Naive B cell (primary cell): ENCODE measurements at places on chromosomes 11 and 22.

GRCh38 chr11:1843098-1843473 lies 4.3 kb downstream of the TNNI2 start:
- no peak for DNase-seq

GRCh38 chr11:12812849-12813248 lies 138.6 kb downstream of the TEAD1 start:
- DNase-seq = no peak

DNA sequence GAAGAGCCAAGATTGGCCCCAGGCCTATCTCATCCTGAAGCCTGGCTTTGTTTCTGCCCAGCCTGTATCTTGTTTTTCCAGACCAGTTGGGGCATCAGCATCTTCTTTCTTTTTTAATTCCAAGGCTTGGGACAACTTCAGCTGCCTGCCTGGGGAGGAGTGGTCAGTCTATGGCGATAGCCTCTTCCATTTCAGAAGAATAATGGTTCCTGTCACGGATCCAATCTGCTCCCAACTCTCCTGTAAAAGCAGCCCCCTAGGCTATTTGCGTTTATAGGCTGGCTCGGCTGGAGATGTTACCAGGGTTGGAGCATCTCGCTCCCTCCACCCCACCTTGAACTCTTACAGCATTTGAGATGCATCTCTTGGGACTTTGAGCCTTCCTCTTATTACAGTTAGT lies 145.2 kb upstream of the CADM1 start:
- no peak for DNase-seq

- no peak for DNase-seq
These were observed 73.6 kb downstream of the MICAL3 start for GRCh38 chr22:17950651-17951214.

DNA sequence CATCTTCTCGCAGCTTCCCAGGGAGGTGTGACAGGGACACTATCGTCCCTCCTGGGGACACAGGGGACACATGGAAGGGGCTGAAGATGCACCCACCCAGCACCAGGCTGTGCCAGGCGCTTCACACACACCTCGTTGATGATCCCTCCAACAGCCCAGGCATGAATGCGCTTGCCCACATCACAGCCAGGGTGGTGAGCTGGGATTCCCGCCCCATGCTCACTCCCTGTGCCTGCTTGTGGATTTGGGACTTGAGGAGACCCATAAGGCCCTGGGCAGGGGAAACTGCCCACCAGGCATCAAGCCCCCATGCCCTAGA lies 57.8 kb downstream of the OTOG start:
- DNase-seq = no peak

DNA sequence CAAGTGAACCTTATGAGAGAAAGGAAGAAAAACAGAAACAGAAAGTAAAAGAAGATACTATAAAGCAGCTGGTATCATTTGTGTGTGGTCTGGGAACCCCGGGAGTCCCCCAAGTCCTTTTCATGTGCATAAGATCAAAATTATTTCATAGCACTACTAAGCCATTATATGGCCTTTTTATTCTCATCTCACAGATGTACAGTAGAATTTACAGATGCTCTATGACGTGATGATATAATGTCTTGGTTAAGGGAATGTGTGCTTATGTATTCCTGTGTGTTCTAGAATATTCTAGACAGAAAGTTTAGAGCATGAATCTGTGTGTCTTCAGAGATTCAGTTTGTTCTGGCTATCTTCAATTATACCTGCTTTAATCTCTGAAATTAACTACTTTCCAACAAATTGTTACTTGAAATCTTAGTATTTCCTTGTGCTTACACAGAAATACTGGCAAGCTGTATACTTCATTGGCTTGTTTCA lies 8.6 kb upstream of the TPP1 start:
- DNase-seq = peak; percentile 50

DNA sequence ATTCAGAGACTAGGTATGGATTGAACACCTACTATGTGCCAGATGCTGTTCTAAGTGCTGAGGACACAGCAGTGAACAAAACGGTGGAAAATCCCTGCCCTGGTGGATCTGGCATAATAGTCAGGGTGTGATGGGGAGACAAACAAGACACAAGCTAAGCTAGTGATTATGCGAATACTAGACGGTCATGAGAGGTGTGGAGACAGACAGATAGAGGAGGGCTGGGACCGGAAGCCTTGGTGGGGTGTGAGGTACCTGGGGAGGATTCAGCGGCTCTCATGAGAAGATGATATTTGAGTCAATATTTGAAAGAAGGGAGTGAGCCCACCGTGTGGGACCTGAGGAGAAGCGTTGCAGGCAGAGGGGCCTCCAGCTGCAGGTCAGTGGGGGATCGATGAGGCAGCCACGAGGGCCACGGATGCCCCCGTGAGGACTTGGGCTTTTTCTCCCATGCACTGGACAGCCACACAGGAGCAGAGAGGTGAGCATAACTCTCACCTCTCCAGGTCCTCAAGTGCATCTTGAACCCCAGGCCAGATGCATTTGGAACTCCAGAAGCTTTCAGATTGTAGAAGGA lies 4.7 kb downstream of the CD5 start:
- DNase-seq = no peak

GRCh38 chr22:27845644-27846043 lies 44.1 kb upstream of the MN1 start:
- DNase-seq = no peak

DNA sequence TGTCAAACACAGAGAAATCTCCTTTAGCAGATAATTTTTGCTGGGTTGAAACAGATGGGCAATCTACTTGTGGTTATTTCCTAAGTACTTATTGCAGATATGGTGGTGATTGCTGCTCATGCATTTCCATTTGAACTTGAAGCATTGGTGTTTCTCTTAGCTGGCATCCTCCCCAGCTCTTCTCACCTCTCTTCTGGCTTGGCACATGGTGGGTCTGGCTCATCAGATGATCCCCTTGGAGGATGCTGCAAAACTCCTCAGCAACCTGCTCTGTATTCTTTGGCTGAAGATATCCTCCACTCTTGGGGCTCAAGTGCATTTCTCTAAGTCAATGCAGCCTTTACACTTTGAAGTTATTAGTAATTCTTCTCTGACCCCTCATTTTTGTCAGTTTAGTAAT lies 87.3 kb upstream of the MYO18B start:
- no peak for DNase-seq

DNA sequence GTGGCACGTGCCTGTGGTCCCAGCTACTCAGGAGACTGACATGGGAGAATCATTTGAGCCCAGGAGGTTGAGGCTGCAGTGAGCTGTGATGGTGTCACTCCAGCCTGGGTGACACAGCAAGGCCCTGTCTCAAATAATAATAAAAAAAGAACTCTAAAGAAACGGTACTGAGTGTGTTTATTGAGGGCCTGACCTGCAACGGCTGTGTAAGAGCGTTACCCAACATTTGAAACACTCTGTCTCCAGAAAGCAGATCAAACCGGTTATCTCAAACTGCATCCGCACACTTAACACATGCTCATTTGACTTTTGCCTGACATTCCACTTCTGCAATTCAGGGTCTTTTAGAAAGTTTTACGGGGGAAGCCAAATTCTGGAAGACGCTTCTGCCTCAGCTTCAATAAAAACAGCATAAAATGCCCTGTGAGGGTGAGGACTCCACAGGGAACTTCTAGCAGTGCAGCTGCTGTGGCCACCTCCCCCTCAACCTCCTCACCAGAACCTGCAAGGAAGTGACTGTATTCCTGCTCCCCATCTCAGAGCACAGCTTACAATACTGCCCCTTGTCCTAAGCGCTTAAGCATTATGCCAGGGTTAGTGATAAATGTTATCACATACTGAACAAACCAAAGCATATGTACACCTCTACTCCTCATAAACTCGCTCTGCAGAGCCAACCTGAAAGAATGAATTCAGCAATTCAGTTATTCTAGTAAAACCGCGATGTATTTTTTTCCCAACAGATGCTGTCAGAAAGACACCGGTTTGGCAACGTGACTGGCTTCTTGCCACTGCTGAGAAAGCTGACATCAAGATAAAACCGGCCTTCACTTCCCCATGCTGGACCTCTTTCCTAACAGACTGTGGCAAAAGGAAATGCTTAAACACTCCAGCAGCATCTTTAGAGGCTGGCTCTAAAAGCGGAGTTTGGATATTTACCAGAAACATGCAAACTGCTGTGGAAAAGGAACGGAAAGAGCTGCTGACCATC lies 52.2 kb downstream of the PRDM10 start:
- DNase-seq = no peak

DNA sequence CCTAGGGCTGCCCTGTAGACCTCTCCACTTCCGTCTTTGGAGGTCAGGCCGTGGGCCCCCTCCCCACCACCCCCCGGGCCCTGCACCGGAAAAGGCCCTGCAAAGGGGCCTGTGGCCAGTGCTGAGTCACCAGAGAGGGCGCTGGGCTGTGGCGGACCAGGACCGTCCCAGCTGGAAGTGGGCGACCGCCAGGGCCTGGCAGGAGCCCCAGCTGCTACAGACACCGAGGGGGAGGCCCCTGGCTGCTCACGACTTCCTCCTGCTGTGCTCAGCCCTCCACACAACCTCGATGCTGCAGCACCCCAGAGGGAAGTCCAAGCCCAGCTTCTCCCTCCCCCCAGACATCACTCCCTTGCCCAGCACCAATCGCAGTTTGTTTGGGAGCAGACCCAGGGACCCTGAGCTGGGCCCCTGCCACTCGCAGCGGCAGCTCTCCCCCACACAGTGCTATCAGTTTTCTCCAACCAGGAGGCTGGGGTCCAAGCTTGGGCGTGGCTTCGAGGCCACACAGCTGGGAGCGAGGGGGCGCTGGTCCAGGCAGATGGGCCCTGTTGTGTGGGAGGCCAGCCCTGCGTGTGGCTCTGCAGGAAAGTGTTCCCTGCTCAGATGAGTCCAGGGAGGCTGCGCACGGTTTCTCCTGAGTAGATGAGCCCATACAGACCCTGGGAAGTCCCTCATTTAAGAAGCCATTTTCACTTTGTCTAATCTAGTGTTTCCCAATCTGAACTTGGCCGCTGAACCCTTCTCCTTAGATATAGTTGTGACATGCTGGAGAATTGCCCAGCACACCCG lies 5.6 kb upstream of the SH3BP1 start:
- DNase-seq = peak; percentile 72

DNA sequence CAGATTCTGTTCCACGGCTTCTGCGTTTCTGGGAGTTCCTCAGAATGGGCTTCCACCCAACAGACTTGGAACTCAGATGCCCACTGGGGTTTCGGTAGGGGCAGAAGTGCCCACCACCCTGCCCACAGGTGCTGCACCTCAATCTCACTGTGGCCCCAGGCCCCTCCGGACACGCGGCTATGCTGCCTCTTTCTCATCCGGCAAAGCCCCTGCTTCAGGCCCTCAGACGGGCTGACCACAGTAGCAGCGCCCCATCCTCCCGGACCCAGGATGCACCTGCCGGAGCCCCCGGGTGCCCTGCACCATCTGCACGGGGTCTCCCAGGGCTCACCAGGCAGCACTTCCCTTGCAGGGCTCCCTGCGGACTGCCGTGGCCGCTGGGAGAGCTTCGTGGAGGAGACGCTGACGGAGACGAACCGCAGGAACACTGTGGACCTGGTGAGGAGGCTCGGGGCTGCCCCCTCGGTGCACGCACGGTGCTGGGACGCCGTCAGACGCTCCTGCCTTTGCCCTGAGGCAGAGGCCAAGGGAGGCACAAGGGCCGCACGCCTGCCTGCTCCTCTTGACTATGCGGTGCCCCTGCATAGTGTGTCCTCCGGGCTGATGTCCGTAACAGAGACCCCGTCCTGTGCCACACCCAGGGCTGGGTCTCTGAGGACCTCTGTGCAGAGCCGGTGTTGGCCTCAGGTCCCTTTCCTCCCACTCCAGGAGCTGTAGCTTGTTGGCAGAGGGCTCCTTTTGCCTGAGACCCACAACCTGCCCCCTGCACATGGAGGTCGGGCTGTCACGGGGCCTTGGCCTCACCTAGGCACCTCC lies 38.6 kb downstream of the SBF1 start:
- DNase-seq = no peak

- DNase-seq = no peak
These were observed at the start of gene SHISA8 for GRCh38 chr22:41915035-41915785. TSS of gene SHISA8 (minus strand) at chr22:41915074. CDS start at chr22:41914667, 407 bp downstream.

DNA sequence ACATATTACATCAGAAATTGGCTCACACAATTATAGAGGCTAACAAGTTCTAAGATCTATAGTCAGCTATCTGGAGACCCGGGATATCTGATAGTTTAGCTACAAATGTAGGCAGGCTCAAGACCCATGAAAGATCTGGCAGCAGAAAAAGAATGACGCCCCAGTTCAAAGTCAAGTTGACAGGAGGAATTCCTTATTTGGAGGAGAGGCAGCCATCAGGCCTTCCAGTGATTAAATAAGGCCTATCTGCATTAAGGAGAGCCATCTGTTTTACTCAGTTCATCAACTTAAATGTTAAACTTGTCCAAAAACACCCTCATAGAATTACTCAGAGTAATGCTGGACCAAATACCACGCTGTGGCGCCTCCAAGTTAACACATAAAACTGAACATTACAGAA lies 1402.6 kb downstream of the FAM181B start:
- DNase-seq = no peak

DNA sequence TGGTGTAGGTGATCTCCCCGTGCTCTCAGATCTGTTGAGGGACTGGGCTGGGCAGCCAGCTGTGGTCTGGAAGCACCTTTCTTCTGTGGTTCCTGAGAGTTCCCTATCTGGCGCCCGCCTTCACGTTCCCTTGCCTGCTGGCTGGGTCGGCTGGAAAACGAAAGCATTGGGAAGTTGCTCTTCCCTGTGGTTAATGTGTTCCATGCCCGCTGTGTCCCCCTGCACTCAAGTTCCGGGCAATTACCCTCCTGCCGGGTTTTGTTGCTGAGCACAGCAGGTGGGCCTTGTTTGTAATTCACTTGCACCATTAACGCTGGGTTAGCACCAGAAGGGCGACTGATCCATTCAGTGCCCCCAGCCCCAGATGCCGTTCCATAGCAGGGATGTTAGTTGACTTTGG lies 134.1 kb downstream of the GRIK4 start:
- no peak for DNase-seq

DNA sequence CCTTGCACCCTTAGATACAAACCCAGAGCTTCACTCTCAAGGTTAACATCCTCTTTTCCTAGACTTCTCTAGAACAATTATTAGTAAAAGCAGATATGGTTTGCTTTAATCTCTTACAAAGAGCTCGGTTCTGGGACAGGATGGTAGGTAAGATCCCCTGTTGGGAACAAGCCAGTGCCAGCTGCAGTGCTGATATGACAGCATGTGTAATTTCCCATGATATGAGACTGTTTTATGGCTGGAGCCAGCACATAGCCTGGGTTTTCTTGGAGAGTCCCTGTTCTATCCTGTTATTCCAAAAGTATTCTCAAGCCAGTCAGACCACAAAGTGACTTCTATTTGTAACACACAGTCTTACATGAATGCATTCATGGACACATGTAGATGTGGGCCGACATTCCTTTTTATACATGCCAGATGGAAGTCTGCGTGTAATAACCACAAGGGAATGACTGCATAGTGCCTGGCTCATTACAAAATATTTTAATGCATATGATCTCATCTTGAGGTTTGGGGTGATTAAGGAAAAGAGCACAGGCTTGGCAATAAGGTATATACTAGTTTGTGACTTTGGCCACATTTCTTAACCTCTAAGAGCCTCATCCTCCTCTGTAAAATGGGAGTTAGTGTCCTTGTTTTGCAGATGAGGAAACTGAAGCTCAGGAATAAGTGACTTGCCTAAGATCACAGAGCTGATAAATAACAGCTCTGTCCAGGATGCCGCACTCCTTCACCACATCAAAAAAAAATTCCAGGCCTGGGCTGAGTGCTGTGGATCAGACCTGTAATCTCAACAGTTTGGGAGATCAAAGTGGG lies 21.8 kb downstream of the CLMP start:
- no peak for DNase-seq

GRCh38 chr22:46125311-46125710 lies 25.0 kb upstream of the PPARA start:
- no peak for DNase-seq

GRCh38 chr11:57514538-57515331 lies 767 bp downstream of the SLC43A1 start:
- DNase-seq = peak; percentile 24
